ENCODE measurements at places on chromosomes 5 and 9.
A peak's percentile ranks its signal among the peaks of the same experiment; 100 is the strongest.

- DNase-seq: peak; percentile 15
Measured at GRCh38 chr5:53642061-53642460, 81.6 kb downstream of the NDUFS4 start.

DNA sequence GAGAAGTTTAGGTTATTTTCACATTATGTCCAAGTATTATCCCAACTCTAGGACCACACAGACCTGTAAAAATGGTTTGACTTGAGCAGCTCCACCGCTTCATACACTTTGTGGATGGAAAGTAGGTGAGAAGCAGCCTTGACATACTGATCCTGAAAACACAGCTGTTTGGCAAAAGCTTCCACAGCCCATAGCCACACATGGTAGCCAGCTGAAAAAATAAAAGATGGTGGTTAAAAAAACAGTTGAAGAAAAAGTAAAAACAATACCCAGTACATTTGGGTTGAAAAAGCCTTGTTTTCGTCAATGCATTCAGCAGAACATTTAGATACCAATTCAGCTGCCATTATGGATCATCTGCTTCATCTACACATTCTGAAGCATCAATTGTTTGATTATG lies 36.7 kb downstream of the GEMIN5 start:
- DNase-seq: no peak

- peak; percentile 82 for DNase-seq
Measured at GRCh38 chr9:129649726-129650679, 8.1 kb upstream of the ASB6 start.

- DNase-seq: no peak
Measured at GRCh38 chr5:78778538-78778937, 130.0 kb upstream of the LHFPL2 start.

DNA sequence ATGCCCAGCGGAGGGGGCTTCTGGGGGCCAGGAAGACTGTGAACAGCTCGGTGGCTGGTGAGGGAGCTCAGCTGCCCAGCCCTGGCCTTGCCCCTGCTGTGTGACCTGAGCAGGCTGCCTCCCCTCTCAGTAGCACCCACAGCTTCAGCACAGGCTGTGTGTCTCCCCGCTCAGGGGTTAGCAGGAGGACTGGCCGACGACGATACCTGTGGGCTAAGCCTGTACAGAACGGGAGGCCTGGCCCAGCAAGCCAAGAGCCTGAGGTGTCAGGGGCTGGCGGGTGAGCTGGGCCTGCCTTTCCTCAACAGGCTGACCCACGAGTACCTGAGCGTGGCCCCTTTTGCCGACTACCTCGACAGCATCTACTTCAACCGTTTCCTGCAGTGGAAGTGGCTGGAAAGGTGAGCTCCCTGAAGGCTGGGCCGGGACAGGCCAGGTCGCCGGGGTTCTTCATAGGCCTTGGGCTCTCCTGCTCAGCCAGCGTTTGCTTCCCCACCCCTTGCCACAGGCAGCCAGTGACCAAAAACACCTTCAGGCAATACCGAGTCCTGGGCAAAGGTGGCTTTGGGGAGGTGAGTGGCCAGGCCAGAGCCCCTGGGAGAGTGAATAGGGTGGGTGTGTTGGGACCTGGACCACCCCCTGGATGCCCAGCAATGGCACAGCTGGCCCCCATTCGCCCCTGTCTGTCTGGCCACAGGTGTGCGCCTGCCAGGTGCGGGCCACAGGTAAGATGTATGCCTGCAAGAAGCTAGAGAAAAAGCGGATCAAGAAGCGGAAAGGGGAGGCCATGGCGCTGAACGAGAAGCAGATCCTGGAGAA lies 6.6 kb downstream of the GRK6 start:
- no peak for DNase-seq

DNA sequence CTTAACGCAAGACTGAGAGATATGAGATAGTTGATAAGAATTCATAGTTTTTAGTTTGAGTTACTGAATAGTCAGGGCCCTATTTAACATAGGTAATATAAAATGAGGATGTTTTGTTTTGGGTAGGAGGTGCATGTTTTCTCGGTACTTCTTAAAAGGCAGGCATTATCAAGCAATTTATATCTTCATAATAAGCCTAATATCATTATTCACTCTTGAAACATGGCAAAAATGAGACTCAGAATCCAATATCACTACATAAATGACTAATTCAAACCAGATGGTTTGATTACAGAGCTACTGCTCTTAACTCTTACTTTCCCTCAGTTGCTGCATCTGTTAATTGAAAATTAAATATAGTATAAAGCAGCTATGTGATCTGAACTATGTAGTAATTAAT lies 2038.7 kb downstream of the EFNA5 start:
- DNase-seq: no peak

DNA sequence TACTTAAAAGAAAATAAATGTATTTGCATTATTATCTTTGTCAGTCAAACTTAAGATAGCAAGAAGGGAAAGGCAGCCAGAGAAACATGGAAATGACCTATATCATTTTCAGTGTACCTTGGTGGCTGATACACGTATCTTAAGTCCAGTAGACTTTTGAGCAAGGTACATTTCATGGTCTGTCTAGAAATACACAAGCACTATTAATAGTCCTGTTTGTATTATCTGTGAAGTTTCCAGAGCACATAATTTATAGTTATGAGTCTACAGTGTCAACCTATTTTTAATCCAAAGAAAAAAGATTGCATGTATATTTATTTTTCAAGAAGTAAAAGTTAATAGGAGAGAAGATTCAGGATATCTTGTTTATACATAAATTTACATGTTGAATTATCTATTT lies 95.7 kb downstream of the IZUMO3 start:
- no peak for DNase-seq

Data from fibroblast of skin of left biceps (primary cell).